ENCODE measurements at places on chromosomes 13 and 19.

- peak; percentile 25 for ATAC-seq
These were observed 41.4 kb downstream of the CEBPG start for GRCh38 chr19:33414667-33415605.

DNA sequence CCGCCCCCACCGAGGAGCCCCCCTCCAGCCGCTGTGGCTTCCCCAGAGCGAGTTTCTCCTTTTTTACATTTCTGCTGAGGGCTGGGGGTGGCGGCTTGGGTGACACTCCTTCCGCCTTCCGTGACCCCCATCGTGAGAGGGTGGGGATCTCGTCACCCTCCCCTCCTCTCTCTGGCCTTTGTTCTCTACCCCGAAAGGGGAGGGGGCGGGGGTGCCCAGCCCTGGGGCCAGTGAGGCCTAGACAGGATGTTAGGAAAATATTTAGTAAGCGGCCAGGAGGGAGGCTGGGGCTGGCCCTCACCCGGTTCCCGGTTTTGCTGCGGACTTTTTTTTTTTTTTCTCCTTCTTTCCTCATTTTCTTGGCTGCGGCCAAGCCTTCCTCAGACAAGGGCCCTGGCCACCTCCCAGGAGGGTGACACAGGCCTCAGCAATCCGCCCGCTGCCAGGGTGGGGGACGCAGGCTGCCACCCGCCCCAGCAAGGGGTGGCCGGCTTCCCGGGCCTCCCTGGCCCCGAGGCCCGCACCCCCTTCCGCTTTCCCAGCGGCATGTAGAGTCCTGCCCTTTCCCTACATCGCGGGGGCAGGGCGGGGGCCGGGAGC is 3.9 kb downstream of the MIDN start:
- peak; percentile 25 for ATAC-seq

DNA sequence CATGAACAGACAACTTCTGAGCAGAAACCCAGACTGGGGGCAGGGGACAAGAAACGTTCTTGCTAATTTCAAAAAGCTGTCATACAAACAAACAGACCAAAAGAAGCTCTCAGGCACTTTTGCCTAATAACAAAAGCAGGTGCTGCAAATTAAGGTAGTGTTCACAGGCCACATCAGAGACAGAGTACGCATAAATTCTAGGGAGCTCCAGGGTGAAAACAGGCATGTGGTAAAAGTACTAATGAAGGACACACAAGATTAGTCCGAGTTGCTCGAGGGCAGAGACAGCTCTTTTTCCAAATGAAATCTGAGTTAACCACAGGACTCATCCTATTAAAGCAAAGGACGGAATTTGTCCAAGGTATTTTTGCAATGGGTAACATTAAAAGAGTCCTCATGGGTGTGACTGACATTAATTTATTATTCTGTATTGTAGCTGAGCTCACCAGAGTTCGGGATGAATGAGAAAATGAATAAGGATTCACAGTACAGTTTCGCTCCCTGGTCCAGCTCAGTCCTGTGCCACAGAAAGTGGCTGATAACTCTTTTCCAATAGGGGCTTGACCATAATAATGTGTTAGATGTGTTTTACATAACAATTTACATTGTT is 197.3 kb downstream of the LHFPL6 start:
- ATAC-seq, result no peak

DNA sequence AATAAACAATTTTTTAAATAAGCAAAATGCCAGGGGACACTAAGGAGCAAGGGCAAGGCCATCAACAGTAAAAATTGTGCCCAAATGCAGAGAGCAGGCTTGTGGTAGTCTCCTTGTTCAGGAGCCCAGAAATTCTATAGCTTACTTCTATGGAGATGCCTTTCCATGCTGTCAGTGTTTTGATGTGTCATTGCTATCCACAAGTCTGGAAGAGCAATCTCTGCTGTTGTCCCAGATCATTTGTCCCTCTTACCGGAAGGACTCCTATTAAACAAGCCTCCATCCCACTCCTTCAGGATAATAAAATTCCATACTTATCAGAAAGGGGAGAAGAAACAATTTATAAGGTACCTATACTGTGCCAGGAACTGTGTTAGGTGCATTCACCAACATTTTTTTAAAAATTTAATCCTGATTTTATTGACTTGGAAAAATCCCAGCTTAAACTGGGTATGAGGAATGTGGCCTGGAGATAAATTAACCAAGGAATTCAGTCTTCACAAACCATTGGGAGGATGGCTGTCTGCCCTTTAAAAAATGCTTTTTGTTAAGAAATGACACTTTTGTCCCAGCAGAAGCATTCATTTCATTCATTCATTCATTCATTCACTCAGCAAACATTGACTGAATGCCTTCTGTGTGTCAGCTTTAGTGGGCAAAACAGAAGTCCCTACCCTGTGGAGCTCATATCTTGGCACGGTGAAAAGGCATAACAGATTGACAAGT is 26.8 kb upstream of the CYSLTR2 start:
- no peak for ATAC-seq

DNA sequence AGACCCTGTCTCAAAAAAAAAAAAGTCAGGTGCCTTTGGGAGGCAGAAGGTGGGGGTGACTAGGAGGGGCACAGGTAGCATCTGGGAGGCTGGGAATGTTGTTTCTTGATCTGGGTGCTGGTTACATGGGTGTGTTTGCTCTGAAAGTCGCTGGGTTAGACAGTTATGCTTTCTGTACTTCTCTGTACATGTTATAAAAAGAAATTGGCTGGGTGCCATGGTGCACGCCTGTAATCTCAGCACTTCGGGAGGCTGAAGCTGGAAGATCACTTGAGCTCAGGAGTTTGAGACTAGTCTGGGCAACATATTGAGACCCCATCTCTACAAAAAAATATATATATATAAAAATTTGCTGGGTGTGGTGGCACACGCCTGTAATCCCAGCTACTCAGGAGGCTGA is 15.1 kb downstream of the NOSIP start:
- ATAC-seq, result no peak

DNA sequence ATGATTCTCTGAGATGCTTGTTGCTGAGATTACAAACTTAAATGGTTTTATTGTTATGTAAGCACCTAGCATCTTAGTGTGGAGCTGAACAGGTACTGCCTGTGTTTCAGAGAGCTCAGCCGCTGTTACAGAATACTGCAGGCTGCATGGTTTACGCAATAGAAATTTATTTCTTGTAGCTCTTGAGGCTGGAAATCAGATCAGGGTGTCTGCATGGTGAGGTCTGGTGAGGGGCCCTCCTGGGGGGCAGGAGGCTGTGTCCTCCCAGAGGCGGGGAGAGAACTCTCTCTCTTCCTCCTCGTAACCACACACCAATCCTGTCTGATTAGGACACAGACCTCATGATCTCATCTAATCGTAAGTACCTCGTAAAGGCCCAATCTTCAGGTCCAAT is 13.1 kb downstream of the ATP11A start:
- no peak for ATAC-seq

DNA sequence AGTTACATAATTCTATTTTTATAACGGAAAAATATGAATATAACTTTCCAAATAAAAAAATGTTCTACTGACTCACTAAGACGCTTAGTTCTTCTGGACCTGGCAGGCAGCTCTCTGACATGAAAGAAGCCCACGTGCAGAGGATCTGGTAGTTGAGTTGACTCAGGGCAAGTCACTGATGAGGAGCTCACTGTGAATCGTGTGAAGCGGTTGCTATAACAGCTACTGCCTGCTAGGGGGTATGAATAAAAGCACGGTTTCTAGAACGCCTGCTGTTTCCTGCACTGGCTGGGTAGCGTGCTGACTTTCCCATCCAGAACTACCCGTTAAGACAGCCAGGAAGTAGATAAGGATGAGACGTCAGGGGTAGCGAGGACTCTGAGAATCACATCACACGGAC is 54.7 kb upstream of the WASF3 start:
- ATAC-seq, result no peak

DNA sequence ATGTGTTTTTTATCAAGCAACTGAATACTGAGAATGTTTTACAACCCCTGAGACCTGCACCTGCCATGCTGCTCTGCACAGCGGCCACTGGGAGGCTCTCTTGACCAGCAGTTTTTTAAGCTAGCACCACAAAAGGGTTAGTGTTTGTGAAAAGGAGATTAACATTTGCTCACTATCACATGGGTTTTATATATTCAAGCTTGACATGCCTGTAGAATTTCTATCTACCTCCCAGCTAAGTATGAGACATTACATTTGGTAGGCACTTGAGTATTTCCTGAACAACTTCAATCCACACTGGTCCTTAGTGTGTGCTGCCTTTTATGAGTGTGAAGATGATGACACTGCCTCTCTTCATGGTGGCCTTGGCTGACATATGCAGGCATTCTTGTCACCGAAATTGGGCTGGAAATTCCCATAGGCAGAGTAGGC is 1238.9 kb downstream of the UQCRFS1 start:
- peak; percentile 69 for ATAC-seq

GRCh38 chr13:76019421-76020044 is 383.4 kb downstream of the LMO7 start:
- ATAC-seq, result peak; percentile 94

DNA sequence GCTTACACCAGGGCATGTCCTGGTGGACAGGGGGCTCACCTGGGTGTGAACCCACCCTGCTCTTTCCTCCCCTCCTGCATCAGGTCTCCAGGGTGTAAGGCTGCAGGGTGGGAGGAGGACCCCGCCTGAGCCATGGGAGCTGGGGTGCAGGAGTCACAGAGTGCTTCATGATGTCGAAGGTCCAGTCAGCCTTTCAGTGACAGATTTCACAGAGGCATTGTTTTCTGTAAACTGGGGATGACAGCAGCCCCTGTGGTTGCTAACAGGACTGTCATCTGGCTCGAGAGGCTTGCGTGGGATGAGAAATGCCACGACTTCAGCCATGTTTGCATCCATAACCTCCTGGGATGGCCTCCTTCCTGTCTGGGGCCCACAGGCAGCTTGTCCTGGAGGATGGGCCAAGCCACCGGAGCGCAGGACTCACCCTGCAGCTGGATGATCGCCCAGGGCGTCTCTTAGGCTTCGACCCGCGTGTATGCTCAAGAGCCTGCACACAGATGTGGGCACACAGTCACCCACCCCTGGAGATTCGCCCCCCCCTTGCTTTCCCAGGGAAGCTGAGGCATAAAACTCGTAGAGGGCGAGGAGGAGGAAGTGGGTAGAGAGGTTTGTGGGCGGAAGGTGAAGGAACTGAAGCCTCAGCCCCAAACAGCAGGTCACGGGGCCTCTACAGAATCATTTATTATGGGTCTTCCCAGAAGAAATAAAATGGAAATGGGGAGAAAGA is 4.9 kb downstream of the NANOS3 start:
- no peak for ATAC-seq

DNA sequence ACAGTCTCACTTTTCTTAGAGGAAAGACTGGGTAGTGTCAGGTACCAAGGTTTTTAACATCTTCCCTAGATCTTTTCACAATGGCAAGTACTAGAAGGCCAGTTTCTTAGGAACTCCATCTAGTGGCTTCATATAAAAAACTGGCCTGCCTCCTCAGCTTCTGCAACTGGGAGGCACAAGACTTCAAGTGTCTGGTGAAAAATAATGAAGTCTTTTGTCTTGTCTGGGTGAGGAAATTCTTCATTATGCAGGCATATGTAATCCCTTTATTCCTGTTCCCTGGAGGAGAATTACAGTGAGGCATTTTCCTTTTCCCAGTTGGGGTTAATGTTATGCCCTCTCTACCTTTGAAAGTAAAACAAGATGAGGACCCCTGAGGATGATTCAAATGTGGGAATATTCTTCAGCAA is 300.5 kb downstream of the NALCN start:
- ATAC-seq, result peak; percentile 59

DNA sequence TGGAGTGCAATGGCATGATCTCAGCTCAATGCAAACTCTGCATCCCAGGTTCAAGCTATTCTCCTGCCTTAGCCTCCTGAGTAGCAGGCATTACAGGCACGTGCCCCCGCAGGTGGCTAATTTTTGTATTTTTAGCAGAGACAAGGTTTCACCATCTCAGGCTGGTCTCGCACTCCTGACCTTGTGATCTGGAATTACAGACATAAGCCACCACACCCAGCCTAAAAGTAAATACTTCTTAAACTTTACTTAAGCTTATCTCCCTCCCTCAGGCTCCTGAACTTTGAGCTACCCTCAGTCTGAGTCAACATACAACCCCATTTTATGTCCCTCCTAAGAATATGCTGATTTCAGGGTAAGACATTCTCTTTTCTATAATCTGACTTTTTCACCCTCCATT is 66.1 kb downstream of the ZNF486 start:
- ATAC-seq, result no peak

DNA sequence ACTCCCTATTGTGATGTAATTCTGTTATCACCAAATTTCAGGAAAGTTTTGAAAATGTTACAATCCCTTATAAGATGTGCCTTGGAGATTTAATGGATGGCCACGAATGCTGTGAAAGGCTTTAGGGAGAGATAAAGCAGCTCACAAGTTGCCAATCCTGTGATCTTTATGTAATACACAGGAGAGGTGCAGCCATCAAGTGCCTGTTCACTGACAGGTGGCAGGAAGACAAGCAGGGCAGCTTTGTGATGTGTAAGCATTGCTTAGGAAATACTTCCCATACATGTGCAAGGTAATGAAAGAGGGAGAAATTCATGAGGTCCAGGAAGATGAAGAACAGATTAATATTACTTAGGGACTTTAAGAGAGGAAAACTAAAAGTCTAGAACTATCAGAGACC is 628.8 kb downstream of the SLITRK6 start:
- no peak for ATAC-seq

- ATAC-seq, result no peak
These were observed 194.6 kb downstream of the KLF12 start for GRCh38 chr13:73939603-73940002.

DNA sequence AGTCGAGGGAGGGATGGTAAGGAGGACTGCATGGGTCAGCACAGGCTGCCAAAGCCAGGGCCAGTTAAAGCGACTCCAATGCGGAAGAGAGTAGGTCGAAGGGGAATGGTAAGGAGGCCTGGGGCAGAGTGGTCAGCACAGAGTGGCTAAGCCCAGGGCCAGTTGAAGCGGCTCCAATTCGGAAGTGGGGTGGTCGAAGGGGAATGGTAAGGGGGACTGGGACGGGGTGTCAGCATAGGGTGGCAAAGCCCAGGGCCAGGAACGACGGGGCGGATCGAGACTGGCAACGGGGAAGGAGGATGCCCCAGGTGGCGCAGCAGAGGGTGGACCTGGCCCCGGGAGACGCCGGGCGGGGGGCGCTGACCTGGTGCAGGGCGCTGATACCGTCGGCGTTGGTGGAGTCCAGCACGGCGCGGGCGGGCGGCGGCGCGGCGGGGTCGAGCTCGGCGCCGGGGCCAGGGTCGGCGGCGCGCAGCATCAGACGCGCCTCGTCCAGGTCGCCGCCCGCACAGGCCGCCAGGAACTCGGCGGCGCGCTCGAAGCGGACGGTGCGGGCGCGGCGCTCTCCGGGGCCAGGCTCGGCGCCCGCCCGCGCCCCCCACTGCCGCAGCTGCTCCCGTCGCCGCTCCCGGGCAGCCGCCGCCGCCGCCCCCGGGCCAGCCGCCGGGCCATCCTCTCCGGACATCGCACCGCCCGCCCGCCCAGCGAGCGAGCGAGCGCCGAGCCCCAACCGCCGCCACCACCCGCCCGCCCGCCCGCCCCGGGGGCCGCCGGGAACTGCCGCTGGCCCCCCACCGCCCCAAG is at the start of gene PPP1R12C:
PPP1R12C (minus strand) TSS at position 779 of the 804 bp plus-strand sequence; CDS start at position 685, 94 bp downstream.
- peak; percentile 10 for ATAC-seq

DNA sequence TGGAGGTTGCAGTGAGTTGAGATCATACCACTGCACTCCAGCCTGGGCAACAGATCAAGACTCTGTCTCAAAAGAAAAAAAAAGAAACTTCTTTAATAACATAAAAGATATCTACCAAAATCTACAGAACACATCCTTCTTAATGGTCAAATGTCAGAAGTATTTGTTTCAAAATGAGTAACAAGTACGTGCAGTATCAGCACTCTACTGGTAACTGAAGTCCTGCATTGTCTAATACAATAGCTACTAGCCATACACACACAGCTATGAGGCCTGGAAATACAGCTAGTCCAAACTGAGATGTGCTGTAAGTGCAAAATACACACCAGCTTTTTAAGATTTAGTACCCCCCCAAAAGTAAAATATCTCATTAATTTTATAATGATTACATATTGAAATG is 88.1 kb downstream of the TSC22D1 start:
- no peak for ATAC-seq
